ENCODE measurements at places on chromosomes 5 and 9.

DNA sequence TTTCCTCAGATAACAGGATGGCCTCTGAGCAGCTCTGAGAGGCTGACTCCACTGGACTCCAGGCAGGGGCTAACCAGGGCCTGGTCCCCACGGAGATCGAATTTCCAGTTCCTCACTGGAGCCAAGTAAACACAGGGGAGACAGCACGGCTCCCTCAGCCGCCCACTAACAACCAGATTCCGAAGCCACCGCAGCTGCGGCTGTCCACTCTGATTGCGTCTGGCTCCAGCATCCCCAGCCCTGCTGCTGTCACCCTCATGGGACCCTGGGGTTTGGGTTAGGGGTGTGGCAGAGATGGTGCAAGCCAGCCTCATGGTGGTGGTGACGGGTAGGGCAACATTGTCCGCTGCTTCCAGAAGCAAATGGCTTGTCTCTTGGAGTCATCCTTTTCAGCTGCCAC lies 172.6 kb downstream of the RGS3 start:
- no peak for DNase-seq

DNA sequence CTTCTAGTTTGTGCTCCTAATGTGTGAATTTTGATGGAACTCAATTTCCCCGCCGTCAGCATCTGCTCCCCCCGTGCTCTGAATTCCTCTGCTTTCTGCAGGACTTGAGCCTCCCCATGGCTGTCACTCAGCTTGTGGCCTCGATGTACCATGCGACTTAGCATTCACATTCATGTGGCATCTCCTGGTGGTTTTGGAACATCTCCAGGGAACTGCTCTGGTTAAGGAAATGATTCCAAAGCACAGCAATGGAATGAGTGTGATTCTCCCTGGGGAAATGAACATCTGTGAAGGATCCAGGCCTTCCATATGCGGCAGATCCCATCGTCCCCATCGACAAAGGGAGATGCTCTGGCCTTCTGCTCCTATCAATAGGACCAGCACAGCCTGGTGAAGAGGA lies 119.0 kb downstream of the ENTREP1 start:
- DNase-seq, result no peak

GRCh38 chr9:134381272-134381661 lies 55.0 kb downstream of the RXRA start:
- no peak for DNase-seq

- no peak for DNase-seq
Measured at GRCh38 chr9:131731644-131732043, 8.2 kb downstream of the RAPGEF1 start.

GRCh38 chr5:167143716-167144115 lies 1147.7 kb upstream of the WWC1 start:
- DNase-seq, result no peak

DNA sequence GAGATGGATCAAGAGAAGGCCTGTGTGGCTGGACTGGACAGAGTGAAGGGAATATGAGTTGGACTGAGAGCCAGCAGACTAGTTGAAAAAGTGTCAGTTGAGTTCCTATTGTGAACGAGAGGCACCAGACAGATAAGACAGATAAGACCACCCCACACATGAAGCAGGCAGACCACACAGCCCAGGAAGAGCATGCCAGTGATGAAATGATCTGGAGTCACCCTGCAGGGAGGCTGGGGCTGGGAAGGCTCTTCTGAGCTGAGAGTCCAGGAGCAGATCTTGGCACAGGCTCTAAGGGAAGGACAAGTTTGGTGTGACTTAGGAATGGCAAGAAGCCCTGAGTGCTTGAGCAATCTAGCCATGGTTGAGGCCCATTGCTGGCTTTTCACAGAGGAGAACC lies 10.6 kb upstream of the SLC25A48 start:
- DNase-seq, result no peak

Measured in HAP-1 (cell line).